ENCODE measurements at places on chromosomes 1 and 21. TPM values are rescaled to one million over a fixed set of nuclear protein-coding genes. Genes with fewer than 3 reads are reported as not detected.

- no peak for DNase-seq
Measured at GRCh38 chr21:34865400-34866241, 183.5 kb downstream of the RUNX1 start.

DNA sequence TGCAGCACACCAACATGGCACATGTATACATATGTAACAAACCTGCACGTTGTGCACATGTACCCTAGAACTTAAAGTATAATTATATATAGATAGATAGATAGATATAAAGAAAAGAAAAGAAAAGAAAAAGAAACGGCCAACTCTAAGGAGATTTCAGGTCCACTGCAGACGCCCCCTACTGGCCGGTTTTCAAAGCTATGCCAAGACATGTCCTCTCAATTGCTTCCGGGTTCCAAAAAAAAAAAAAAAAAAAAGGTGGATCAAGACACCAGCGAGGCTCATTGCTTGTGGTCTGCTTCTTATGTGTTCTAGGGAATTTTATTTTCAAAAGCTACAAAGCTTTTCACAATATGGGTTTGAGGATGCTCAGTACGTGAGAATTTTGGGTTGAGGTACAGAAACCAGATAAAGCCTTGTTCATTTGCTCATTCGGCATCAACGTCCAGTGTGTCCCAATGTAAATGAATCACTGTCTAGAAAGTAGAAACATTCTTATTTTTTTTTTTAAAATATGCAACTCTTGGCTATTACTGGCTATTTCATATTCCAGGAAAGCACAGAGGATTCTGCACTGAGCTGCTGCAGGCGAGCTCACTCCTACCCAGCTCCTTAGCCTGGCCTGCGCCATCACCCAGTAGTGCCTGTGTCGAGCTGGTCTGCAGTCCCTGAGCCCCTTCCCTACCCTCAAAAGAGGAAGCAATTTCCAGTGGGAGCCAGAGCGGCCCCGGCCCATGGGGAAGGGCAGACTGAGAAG lies 643.0 kb downstream of the KIF26B start:
- DNase-seq, result peak; percentile 3

DNA sequence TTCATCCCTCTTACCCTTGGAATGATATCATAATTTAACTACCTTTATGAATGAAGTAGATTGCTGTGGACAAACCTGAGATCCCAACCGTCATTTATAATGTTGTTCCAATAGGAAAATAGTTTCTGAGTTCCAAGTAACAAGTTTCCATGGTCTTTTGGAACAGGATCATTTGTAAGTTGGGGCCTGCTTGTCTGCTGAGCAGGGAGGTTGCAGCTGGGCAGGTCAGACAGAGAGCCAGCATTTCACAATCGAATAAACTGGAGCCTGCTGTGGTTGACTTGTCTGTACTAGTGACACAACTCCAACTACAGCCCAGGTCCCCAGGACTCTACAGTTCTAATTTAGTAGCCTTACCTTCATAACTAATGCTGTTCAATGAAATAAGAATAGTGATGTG lies 18.6 kb upstream of the RALGPS2 start:
- no peak for DNase-seq

- no peak for DNase-seq
Measured at GRCh38 chr1:24900985-24901781, 28.9 kb downstream of the RUNX3 start.

DNA sequence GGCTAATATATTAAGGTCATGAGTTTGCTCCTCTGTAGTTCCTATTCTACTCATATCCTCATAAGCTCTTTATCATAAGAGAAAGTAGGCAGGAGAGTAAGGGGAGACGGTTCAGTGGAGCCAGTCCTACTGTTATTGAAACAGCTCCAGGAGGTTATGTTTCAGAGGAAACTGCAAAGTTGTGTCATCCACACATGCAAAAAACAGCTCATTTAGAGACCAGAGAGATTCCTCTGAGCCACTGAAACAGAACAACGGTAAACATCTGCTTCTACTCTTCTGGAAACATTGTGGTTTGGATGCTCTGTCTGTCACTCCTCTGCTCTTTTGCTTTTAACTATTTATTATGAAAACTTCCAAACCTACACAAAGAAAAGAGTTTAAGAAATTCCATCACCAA lies 66.3 kb upstream of the PPP2R5A start:
- DNase-seq, result no peak

DIPK1A gene
- 0.13 TPM for total RNA-seq

DNA sequence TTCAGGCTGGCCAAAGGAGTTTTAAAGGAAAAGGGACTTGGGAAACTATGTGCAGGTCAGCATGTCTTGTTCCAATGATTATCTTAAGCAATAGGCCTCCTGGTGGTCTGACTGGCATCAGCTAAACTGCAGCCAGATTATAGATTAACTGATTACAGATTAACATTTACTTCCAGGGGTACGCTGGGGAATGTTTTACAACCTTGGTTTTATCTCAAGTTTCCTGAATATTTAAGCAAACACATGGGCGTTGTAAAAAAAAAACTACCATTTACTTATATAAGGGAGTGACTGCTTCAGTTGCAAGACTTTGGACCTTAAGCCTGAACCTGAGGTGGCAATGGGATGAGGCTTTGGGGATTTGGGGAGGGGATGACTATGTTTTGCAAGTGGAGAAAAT lies 600.6 kb upstream of the B3GALT2 start:
- DNase-seq, result no peak

BARHL2 gene
- not detected for total RNA-seq
